Activated T-helper 17 cell treated with anti-CD3 and anti-CD28 coated beads, Interleukin-2, amount 50 U/mL, for 72 hours (primary cell): ENCODE measurements at places on chromosomes 1 and 21. TPM values are rescaled to one million over a fixed set of nuclear protein-coding genes. Genes with fewer than 3 reads are reported as not detected.

GRCh38 chr1:208276757-208277435 lies 32.7 kb upstream of the PLXNA2 start:
- no peak for ATAC-seq

Gene ADCY10
- 0.13 TPM for total RNA-seq

DNA sequence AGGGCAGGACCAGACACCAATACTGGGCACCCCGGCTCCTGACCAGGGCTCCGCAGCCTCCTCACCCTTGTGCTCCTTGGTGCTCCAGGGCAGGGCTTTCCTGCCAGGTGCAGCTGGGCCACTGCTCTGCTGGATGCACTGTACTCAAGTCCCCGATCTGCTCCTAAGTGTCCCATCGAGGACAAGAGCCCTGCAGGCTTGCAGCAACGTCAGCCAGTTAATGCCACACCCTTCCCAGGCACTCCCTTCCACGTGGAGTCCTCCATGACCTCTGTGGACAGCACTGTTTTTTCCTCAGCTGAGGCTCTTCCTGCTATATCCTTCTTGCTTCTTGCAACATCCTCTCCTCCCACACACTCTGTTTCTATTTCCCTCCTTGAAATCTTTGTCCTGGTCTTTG lies 94.0 kb upstream of the NGF start:
- no peak for ATAC-seq

DNA sequence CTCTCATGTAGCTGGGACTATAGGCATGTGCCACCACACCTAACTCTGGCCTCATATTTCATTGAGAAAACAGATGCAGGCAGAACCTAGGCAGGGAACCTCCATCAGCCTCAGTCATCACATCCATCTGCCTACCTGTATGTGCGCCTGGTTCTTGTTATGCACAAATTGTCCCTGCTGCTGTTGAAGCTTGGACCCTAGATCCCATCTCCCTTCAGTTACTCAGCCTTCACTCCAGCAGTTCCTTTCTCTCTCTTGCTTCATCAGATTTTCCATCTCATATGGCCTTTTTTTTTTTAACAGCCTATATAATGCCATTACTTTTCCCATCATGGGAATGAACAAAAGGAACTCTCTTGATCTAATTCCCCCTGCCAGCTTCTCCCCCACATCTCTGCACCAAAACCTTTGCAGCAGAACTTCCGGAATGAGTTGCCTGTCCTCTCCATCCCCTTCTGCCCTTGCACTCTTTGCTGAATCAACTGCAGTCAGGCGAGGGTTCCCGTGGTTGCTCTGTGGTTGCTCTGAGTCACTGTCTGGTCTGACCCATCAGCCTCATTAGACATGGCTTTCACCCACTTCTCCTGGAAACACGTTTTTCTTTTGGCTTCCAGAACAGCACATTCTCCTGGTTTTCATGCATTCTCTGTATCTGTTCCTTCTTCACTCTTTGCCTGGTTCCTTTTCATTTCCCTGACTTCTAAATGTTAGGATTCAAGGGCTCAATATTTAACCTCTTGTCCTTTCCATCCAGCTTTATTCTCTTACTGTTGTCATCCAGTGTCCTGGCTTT lies 41.5 kb downstream of the UBE4B start:
- ATAC-seq = peak; percentile 100

Gene RNU1-4
- total RNA-seq = 2,371 TPM

DNA sequence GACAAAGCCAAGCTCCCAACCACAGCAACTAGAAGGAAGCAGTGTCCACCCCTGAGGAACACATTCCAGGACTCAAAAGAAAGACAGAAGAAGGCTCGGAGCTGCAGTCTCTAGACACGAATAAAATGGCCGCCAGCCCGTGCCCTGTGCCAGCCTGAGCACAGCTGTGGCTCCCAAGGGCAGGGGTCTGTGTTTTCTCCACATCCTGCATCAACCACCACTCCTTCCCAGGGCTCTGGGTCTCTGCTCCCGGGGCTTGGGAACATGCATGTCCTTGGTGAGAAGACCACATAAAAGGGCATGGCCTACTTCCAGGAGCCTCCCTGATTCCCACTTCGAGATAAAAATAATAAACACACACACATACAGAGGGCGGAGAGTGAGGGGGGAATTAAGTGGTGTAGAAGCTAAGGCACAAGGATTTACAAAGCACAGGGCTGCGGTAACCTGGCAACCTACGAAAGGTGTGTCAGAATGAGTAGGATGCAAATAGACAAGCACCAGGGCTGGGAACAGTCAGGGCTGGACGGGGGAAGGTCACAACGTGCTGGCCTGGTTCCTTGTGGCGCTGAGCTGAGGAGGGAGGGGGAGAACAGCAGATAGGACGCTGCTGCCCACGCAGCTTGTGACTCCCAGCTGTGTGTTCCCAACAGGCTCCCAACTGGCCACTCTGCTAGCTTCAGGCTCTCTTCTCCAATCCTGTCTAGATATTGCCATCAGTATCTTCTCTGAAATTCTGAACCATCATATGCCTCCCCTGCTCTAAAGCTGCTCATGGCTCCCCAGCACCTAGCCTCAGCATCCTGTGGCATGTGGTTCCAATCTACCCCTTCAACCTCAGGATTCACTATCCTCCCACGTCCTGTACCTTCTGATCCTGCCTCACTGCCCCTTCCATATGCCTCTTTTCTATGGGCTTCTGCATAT lies 72.5 kb downstream of the CD34 start:
- ATAC-seq = peak; percentile 66

DNA sequence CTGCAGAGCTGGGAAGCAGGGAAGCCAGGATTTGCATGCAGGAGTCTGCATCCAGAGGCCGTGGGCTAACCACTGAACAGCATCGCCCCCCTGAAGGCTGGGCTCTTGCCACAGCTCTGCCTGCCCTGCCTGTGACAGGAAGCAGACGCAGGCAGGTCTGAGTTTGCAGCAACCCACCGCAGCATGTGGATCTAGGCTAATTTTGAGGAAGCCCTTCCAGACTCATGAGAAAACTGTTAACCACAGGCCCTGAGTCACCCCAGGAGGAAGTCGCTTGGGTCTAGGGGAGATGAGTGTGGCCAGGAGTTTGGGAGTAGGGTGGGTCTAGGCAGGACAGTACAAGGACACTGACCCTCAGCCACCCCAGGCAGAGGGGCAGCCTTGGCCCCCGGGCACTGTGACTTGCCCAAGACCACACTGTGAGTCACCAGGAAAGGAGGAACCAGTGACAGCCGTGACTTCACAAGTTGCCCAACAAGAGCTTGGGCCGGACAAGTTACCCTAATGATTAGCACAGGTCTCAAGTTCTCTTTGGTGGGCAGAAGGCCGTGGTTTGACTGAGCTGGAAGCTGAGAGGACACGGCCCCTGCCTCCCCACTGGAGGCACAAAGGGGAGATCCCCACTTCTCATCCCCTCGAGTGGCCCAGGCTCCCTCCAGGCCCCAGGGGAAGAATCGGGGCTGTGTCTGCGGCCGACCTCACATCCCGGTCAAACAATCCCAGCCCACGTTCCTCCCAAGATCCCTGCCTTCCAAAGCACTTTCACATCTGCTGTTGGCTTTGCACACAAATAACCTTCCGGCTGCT lies 826 bp downstream of the LAPTM5 start:
- ATAC-seq = peak; percentile 70

DNA sequence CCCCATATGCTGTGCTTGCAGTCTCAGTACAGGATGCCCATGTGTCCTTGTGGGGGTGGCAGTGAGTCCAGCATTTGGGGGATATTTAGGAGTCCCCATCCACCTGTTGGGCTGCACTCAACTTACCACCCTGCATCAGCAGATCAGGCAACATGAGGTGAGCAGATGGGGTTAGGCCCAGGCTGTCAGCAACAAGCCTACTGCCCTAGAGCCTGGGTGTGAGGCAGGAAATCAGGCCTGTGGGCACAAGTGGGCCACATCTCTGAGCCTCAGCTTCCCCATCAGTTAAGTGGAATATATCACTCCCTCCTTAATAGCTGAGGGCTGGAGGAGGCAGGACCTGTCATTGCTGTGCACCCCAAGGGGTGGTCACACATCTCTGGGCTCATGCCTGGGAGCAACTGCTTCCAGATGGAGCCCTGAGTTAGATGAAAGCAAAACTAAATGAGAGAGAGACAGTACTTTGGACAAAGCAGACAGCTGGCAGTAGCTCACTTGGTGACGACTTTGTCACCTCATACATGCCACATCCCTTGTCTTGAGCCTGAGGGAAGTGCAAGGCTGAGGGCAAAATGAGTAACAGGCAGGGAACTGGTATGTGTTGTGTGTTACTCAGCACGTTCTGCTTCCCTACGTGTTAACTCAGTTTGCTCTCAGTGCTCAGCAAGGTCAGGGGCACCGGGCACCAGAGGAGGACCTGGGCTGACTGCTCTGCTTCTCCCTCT lies 48.4 kb downstream of the TRIM11 start:
- ATAC-seq = peak; percentile 84

DNA sequence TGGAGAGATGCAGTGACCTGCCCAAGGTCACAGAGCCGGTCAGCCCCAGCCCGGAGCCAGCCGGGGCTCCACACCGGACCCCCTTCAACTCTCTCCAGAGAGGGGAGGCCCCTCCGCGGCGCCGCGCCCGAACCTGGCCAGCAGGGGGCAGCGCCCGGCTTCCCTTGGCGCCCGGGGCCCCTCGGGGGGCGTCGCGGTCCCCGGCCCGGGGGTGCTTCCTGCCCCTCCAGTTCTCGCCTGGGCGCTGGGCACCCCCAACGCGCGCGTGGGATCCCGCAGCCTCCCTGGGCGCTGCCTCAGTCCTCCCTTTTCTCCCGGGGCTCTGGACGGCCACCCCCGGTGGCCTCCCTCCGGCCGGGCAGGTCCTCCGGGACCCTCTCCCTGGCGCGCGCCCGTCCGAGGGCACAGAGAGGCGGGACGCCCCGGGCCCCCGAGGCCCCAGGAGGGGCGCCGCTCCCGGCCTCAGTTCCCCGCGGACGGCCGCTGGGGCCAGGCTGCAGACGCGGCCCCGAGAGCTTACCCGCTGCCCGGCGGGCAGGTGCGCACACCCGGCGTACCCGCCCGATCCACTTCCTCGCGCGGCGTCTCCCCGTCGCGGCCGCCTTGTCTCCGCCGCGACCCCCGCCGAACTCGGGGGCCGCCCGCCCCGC lies 406 bp downstream of the HTR1D start:
- no peak for ATAC-seq

Gene SDC3
- total RNA-seq = not detected

GRCh38 chr1:62826901-62827300 lies 43.0 kb downstream of the ATG4C start:
- no peak for ATAC-seq

Gene HSF2BP
- 0.50 TPM for total RNA-seq

- no peak for ATAC-seq
These were observed 30.4 kb downstream of the APP start for GRCh38 chr21:26140164-26140579.
